ENCODE measurements at places on chromosomes 16 and 17. TPM values are rescaled to one million over a fixed set of nuclear protein-coding genes. Genes with fewer than 3 reads are reported as not detected.

The NUP88 gene
- total RNA-seq = 61.6 TPM

The YBX2 gene
- total RNA-seq = 1.2 TPM

The GUCY2D gene
- not detected for total RNA-seq

DNA sequence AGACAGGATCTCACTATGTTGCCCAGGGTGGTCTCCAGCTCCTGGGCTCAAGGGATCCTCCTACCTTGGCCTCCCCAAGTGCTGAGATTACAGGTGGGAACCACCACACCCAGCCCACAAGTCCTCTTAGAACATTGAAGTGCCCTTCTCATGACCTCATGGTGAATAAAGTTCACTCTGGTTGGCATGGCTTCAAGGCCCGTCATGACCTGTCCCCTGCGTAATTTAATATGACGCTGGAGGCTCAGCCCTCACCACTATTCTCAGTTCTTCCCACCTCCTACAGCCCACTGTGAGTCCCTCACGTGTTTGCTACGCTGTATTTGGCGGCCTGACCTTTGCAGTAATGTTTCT is 1.9 kb downstream of the ENDOV start:
- no peak for DNase-seq

DNA sequence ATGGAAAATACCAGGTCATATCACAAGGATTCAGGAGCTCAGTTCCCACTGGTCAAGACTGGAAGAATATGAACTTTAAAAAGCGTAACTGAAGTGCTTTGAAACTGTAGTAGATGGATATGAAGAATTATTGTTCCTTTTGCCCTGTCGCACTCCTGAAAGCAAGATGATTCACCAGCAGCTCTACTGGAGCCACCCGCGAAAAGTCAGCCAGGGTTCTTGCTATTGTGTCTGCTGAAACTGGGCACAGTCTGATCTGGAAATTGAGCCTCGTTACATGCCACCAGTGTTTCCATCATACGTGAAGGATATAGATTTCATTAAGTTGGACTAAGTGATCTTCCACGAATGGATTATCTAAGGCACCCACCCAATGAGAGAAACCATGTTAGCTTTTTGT is 16.6 kb downstream of the AP2B1 start:
- no peak for DNase-seq

DNA sequence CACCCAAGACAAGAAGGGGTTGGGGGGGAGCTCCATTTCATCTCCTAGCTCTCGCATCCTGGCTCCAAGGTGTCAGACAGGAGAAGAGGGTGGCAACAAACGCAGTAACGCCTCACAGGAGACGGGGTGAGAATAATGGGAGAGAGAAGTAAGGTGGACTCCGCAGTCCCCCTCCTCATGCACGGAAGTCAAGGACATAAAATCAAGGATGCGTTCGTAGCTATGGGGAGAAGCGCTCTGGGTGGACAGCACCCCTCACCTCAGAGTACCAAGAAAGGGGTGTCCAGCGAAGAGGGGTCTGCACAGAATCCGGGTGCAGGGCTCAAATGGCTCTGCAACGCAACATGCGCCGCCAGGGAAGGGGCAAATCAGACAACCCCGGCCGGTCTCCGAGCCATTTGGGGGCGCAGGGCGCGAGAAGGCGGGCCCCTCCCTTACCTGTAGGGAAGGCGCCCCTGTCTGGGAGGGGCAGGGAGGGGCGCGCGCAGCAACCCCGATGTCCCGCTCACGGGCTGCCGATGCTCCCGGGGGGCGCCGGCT is 555 bp downstream of the HDAC5 start:
- no peak for DNase-seq
